ENCODE measurements at places on chromosomes 16 and 17.

- DNase-seq, result no peak
Measured at GRCh38 chr16:24217461-24217860, 38.7 kb upstream of the CACNG3 start.

DNA sequence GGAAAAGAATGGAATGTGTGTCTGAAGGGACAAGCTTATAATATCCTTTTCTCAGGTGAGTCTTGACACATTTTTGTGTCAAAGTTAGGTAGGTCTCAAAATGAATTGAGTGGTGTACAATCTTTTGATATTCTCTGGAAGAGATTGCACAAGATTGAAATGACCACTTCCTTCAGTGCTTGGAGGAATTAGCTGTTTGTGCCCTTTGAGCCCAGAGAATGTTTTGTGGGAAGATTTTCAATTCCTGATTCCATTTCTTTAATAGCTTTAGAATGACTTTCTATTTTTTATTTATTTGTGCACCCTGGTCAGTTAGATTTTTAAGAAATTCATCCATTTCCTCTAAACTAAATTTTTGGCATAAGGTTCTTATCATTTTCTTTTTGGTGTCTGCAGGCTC is 1.6 kb upstream of the CCL13 start:
- no peak for DNase-seq

- no peak for DNase-seq
Measured at GRCh38 chr16:81686391-81687130, 92.5 kb upstream of the PLCG2 start.

GRCh38 chr17:66228887-66229782 is at the start of gene APOH:
Gene APOH (minus strand): TSS chr17:66229415. CDS start chr17:66229379, 36 bp downstream.
- no peak for DNase-seq

- DNase-seq, result no peak
Measured at GRCh38 chr16:73013974-73014373, 34.0 kb downstream of the ZFHX3 start.

DNA sequence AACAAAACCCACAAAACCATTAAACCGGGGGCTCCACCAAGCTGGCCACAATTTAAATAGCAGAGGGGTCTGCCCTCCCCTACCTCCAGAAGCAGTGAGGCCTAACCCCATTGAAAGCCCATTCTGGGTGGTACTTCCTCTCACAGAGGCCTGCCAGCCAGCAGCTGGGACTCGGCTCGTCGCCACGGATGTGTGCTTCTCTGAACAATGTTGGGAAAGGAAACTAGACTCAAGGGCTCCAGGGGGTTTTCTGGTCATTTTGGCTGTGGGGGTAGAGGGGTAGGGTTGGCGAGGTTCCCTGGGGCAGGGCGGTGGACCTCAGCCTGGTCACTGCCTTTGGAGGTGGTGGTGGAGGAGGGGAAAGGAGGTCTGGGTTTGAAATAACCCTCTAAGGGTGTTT is 4.7 kb upstream of the PLCG2 start:
- no peak for DNase-seq

DNA sequence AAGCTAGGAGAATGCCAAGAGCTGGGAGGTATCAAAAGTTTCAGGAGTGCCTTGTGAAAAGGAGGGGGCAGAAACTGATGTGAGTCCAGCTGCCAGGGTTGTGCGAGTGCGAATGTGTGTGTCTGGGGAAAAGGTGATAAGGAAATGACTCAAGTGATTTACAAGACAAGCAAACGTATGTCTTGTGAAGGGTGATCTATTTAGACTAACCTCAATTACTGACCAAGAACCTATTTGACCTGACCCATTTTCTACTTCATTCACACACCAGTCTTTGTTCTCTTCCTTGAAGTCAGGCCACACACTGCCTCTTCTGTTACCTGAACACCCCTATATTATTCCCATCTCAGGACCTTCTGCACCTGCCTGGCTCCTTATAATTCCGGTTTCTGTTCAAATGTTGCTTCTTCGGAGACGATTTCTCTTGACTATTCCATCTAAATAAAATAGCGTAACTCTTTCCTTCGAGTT is 1.0 kb downstream of the GDE1 start:
- no peak for DNase-seq

DNA sequence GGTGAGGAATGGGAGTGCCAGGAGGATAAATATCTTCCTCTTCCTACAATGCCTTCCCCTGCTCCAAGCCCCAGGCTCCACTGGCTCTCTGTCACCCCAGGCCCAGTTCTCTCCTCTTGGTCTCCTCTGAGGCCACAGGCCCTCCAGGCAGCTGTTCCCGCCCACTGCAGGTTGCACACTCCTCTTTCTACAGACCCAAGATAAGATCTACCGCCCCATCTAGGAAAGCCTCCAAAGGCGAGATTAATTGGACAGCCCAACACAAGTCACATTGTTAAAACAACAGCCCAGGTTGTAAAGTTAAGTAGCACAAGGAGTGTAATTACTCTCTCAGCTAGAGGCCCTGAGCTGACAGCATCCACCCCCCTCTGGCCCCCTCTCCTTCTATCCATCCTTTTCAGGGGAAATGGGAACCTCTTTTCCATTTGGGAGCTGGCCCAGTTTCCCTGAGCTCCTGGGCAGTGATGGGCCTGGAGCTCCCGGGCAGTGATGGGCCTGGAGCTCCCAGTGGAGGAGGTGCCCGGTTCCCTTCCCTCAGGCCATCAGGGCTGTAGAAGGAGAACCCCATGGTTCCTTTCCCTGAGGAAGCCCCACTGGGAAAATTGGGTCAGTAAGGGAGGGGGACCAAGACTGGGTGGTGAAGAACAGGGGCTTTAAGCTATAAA is 7.3 kb downstream of the DLX4 start:
- no peak for DNase-seq

GRCh38 chr16:53417011-53417410 is 17.3 kb upstream of the RBL2 start:
- no peak for DNase-seq

Measured in NCI-H2107 (cell line).